IMR-90 (cell line): ENCODE measurements at places on chromosomes 1 and 21. TPM values are rescaled to one million over a fixed set of nuclear protein-coding genes. Genes with fewer than 3 reads are reported as not detected.
A peak's percentile ranks its signal among the peaks of the same experiment; 100 is the strongest.

The GFI1 gene
- under 0.01 TPM in 2 replicates for total RNA-seq

DNA sequence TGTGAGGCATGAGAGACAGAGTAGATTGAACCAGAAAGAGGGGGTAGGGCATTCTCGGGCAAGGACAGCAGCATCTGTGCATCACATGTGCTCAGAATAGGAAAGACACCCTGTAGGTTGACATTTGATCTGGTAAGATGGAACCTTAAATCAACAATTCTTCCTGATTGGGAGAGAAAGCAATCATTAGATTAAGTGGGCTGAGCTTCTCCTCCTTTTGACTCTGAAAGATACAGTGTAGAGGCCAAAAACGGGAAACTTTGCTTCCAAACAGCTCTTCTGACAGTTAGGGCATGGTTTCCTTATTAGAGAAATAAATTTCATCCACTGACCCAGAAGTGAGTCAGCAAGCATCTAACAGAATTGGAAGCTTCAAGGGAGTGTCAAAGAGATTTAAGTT lies 9.7 kb downstream of the KIF14 start:
- no peaks in the 10 kb centered on the region for H3K4me1 ChIP-seq
- H3K27me3 ChIP-seq = no peaks in the 10 kb centered on the region
- peak; percentile 58 for DNase-seq
- H3K27ac ChIP-seq = no peak overlapping the region
- H3K4me3 ChIP-seq = no peak overlapping the region
- H3K36me3 ChIP-seq = no peaks in the 10 kb centered on the region

GRCh38 chr21:44503901-44504399 lies 36.0 kb downstream of the KRTAP10-1 start:
- no peak overlapping the region for H3K4me3 ChIP-seq
- H3K27me3 ChIP-seq = peaks cover 26% of the 10 kb centered on the region
- H3K36me3 ChIP-seq = no peaks in the 10 kb centered on the region
- H3K27ac ChIP-seq = no peak overlapping the region

The PLCH2 gene
- total RNA-seq = 0.18 and 0.28 TPM in 2 replicates

The CD34 gene
- total RNA-seq = under 0.01 TPM in 1 of 2 replicates, not detected in the other

The HIVEP3 gene
- 1.1 and 1.4 TPM in 2 replicates for total RNA-seq

- no peaks in the 10 kb centered on the region for H3K4me1 ChIP-seq
- H3K4me3 ChIP-seq = no peak overlapping the region
- DNase-seq = no peak
- H3K27me3 ChIP-seq = no peaks in the 10 kb centered on the region
- no peaks in the 10 kb centered on the region for H3K36me3 ChIP-seq
These were observed 394.8 kb downstream of the PRDM2 start for GRCh38 chr1:14094611-14095400.

- DNase-seq = no peak
- H3K4me3 ChIP-seq = no peak overlapping the region
- H3K27ac ChIP-seq = no peak overlapping the region
- no peaks in the 10 kb centered on the region for H3K36me3 ChIP-seq
These were observed 136.1 kb downstream of the GLUL start for GRCh38 chr1:182255494-182255893.

- no peak overlapping the region for H3K27ac ChIP-seq
- no peaks in the 10 kb centered on the region for H3K36me3 ChIP-seq
- no peaks in the 10 kb centered on the region; the same call in 1 of the 2 replicates for H3K27me3 ChIP-seq
- H3K4me1 ChIP-seq = no peaks in the 10 kb centered on the region
These were observed 15.5 kb downstream of the CD101 start for GRCh38 chr1:117017062-117017461.

GRCh38 chr1:41935226-41935625 lies 16.5 kb upstream of the HIVEP3 start:
- H3K27ac ChIP-seq = no peak overlapping the region
- H3K36me3 ChIP-seq = no peaks in the 10 kb centered on the region
- peak; percentile 34 for DNase-seq
- no peak overlapping the region for H3K4me3 ChIP-seq

The IGSF9 gene
- not detected in 2 replicates for total RNA-seq

GRCh38 chr1:161200421-161200991 lies 1.7 kb upstream of the ADAMTS4 start:
- peak overlapping the region; percentile 88; the same call in 1 of the 2 replicates for H3K27ac ChIP-seq
- no peak for DNase-seq
- H3K36me3 ChIP-seq = peaks cover 5% of the 10 kb centered on the region; the same call in 1 of the 2 replicates
- H3K4me1 ChIP-seq = peaks cover 31% of the 10 kb centered on the region
- no peak overlapping the region for H3K4me3 ChIP-seq

The CIART gene
- 13.9 and 18.1 TPM in 2 replicates for total RNA-seq

The TSPAN2 gene
- total RNA-seq = 0.18 and 0.83 TPM in 2 replicates

DNA sequence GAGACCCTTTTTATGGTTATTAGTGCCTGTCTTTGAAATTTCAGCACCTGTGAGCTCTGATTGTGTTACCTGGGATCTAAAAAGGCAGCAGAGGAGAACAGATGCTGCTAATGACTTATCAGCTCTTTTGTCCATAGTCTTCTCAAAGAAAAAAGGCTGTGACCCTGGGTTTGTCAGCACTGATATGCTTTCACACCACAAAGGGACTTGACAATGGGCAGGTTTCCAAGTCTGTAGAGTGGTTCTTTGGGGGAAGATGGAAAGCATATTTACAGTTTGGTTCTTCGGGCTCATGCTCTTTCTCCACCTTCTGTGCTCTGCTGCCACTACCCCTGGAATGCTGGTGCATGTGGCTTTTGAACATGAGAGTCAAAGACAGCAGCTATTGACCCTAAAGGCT lies 32.0 kb downstream of the DNAJC6 start:
- H3K4me1 ChIP-seq = no peaks in the 10 kb centered on the region
- no peak for DNase-seq
- no peak overlapping the region for H3K27ac ChIP-seq
- H3K36me3 ChIP-seq = no peaks in the 10 kb centered on the region

The CYP4B1 gene
- not detected in 2 replicates for total RNA-seq

The KCNC4 gene
- total RNA-seq = 0.18 and 0.28 TPM in 2 replicates

The FCGR3A gene
- total RNA-seq = not detected in 2 replicates

The SVBP gene
- 9.7 and 12.2 TPM in 2 replicates for total RNA-seq

GRCh38 chr1:91548376-91549040 lies 47.9 kb downstream of the CDC7 start:
- DNase-seq = no peak
- H3K27ac ChIP-seq = no peak overlapping the region
- H3K27me3 ChIP-seq = peaks cover 17% of the 10 kb centered on the region
- no peak overlapping the region for H3K4me3 ChIP-seq

DNA sequence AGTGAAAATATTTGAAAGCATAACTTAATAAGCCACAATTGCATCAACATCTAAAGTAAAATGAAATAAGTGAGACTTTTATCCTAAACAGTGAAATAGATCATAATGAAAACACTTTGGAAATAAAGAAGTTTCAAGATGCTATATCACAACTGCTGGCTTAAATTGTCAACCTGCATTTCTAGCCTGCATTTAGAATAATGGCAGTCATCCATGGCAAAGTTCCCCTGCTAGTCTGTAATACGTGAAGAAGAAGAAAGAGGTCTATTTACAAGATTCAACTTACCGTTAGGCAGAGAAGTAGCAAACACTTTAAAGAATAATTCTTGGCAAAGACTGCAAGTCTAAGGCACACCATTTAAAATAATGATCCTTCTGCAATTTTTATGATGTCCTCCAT lies 133.6 kb downstream of the DPYD start:
- no peak for DNase-seq
- H3K27ac ChIP-seq = no peak overlapping the region
- no peaks in the 10 kb centered on the region for H3K4me1 ChIP-seq
- no peak overlapping the region for H3K4me3 ChIP-seq

- DNase-seq = no peak
- no peaks in the 10 kb centered on the region for H3K36me3 ChIP-seq
- no peak overlapping the region for H3K27ac ChIP-seq
- H3K4me1 ChIP-seq = no peaks in the 10 kb centered on the region
- no peak overlapping the region for H3K4me3 ChIP-seq
These were observed 92.6 kb upstream of the TMPRSS2 start for GRCh38 chr21:41600556-41600955.

The TMPRSS15 gene
- not detected in 2 replicates for total RNA-seq

- no peak within 1 kb of the TSS for H3K27ac ChIP-seq
- no peaks in the 10 kb centered on the region for H3K36me3 ChIP-seq
- no peaks in the 10 kb centered on the region for H3K27me3 ChIP-seq
- peak; percentile 42 for DNase-seq
- peaks cover 8% of the 10 kb centered on the region for H3K4me1 ChIP-seq
- no peak within 1 kb of the TSS for H3K4me3 ChIP-seq
These were observed at the start of gene FNDC7 for GRCh38 chr1:108712606-108713150. Gene FNDC7, plus strand, starts transcription at chr1:108712908. Its CDS starts 26 bp downstream, at chr1:108712934.

DNA sequence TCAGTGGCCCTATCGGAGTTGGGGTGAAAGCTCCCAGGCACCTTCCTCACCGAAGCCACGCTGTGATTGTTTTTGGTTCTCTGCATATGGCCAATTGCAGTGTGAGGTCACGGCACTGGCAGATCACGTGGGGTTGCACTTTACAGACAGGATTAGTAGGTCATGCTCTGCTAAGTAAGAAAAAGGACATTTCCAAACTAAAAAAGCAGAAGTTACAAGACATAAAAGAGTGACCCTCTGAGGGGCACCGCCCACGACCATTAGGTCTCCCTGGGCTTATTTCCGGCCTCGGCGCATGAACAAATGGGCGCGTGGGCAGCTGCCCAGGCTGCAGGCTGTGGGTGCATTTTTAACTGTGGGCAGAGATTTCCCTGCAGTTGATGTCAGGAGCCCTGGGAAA lies 2.0 kb downstream of the CAPN9 start:
- H3K4me1 ChIP-seq = peaks cover 11% of the 10 kb centered on the region; the same call in 1 of the 2 replicates
- peaks cover 2% of the 10 kb centered on the region; the same call in 1 of the 2 replicates for H3K27me3 ChIP-seq
- no peak overlapping the region for H3K27ac ChIP-seq
- no peak overlapping the region for H3K4me3 ChIP-seq
- no peaks in the 10 kb centered on the region for H3K36me3 ChIP-seq

- H3K27me3 ChIP-seq = no peaks in the 10 kb centered on the region
- no peak overlapping the region for H3K27ac ChIP-seq
- no peak for DNase-seq
- no peaks in the 10 kb centered on the region for H3K36me3 ChIP-seq
- no peak overlapping the region for H3K4me3 ChIP-seq
These were observed 582.4 kb downstream of the PLA2G4A start for GRCh38 chr1:187411118-187411517.

DNA sequence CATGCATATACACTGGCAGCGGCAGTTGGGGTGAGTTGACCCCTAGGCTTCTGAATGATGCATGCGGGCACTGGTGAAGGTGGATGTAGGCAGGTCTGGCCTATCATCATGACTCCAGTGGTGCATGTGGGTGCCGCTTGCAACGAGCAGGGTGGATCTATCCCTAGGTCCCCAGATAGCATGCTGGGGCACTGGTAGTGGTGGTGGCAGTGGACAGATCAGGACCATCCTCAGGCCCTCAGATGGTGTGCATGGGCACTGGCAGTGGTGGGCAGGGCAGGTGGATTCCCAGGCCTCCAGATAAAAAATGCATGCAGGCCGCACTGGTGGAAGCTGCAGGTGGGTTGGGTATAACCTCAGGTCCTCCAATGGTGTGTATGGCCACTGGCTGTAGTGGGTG lies 52.4 kb downstream of the CATSPERE start:
- no peaks in the 10 kb centered on the region for H3K27me3 ChIP-seq
- no peaks in the 10 kb centered on the region for H3K4me1 ChIP-seq
- no peak overlapping the region for H3K4me3 ChIP-seq

DNA sequence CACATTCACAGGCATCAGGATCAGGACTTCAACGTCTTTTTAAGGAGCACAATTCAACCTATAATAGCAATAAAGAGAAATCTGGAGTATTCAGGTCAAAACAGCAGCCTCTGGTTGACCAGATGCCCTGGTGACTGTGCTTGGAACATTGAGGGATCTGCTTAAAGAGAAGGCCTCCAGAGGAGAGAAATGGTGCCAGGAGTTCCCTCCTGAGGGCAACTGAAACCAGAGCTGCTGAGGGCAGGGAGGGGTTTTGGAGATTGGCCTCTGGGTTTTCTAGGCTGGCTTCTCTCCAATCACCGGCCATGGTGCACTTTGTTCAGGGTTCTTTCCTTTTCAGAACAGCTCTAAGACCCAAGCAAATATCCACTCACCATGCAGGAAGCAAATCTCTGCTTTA lies 190.7 kb upstream of the KIAA0040 start:
- H3K36me3 ChIP-seq = no peaks in the 10 kb centered on the region
- H3K27me3 ChIP-seq = no peaks in the 10 kb centered on the region
- H3K4me1 ChIP-seq = no peaks in the 10 kb centered on the region
- H3K27ac ChIP-seq = no peak overlapping the region
- no peak overlapping the region for H3K4me3 ChIP-seq

The SYTL1 gene
- 0.18 and 0.28 TPM in 2 replicates for total RNA-seq
